RPMI8226 (cell line): ENCODE measurements at places on chromosomes 4 and X.

GRCh38 chr4:7650606-7651385, 216.1 kb upstream of the PSAPL1 start:
- DNase-seq, result peak; percentile 12

DNA sequence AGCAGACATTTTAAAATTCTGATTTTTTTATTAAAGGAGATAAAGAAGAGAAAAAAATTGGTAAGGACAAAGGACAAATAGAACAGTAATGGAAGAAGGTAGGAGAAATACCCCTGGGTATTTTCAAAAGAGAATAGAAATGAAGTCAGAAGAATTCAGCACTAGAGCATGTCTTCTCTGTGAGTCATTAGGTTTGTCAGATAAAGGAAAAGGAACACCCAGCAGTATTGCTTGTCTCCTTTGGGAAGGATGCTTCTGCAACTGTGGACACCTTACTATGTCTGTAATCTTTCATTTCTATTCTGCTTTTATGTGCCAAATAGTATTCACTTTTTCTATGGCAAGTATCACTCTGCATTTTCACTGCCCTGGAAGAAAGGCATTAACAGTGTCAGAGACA, 24.0 kb upstream of the PCDH7 start:
- no peak for DNase-seq

GRCh38 chr4:166065324-166065723, 192.3 kb downstream of the TLL1 start:
- no peak for DNase-seq

GRCh38 chr4:150278206-150278605, 200.0 kb downstream of the DCLK2 start:
- DNase-seq, result no peak

- DNase-seq, result peak; percentile 49
Observed at GRCh38 chr4:60201052-60201673, 999.0 kb upstream of the ADGRL3 start.

GRCh38 chrX:46695491-46695890, 63.4 kb downstream of the SLC9A7 start:
- DNase-seq, result no peak

DNA sequence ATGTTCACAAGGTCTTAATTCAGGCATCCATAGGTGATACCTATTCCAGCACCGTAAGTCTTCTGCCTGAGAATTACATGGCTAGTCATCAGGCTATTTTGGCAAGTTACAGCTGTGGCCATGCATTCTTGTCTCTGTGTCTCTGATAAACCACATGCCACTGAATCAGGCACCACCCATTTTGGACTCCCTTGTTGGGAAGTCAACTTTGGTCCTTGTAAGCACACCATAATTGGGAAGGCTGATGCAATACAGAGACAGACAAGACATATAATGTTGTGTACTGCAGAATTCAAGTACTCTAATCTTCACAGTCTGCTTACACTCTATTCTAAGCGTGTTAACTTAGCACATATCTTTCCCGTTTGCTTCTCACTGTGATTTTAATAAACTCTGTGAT, 483.7 kb upstream of the FTHL17 start:
- no peak for DNase-seq

DNA sequence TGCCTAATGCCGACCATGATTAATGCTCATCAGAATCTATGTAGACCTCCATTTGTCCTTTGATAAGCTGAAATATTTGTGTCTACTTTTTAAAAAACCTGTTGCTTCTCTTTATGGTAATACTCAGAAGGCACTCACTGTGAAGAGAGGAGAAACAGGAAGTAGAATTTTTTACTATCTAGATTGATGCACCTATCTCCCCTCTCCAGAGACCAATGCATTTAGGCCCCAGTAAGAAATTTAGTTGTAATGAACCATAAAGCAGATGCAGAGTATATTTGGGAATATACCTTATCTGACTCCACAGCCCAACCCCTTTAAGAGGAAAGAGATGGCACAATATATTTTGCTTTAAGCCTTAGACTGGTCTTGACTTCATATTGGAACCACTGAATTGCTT, 11.1 kb downstream of the TBL1X start:
- DNase-seq, result no peak

- no peak for DNase-seq
Observed at GRCh38 chr4:87601361-87601760, 7.0 kb upstream of the DSPP start.

DNA sequence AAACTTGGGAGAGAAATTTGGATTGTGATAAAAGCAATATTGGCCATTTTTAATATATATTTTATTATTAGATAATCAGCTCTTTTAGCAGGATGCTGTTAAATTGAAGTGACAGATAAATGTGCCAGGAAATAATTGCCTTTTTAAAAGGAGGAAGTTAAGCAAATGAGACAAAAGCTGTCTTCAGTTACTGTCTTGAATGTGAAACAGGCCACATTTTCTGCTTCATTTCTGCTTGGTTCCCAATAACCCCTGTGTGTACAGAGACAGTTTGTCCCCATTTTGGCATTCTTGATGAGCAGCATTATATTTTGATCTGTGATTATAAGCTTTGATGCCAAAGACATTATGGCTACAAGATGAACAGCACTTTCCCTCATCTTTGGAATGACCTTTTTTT, 953 bp downstream of the EPGN start:
- DNase-seq, result no peak

DNA sequence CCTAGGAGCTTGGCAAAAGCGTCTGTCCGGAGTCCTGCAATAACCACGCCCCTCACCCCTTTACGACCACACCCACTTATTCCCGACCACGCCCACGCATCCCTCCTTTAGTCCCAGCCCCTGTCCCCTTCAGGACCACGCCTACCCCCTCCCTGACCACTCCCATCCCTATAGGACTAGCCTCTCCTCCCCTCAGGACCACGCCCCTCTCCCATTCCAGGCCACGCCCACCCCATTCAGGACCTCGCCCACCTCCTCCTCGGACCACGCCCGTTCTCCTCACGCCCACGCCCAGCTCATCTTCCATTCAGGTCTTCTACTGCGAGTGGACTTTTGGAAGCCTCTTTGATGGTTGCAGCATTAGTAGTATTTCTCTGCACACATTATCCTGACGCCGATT, 131.2 kb upstream of the STX18 start:
- DNase-seq, result no peak

GRCh38 chrX:18076434-18076833, 144.3 kb downstream of the BEND2 start:
- DNase-seq, result no peak

DNA sequence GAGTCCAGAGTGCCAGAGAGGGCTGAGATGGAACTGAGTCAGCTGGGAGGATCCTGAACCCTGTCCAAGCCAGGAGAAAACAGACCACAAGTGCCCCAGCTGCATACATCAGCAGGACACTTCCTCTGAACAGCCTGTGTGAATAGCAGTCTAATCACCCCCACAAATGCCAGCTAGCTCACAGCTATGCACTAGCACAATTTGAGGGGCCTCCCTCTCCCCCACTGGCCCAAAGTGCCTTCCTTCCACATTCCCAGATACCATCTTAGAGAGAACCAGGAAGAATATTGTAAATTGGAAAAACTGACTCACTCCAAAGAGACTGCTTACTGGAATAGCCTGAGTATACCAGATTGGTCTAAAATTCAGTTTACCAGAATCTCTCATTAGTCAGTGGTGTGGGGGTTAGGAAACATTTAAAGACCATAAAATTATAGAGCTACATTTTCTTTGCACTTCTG, 292.6 kb upstream of the KLF3 start:
- no peak for DNase-seq

DNA sequence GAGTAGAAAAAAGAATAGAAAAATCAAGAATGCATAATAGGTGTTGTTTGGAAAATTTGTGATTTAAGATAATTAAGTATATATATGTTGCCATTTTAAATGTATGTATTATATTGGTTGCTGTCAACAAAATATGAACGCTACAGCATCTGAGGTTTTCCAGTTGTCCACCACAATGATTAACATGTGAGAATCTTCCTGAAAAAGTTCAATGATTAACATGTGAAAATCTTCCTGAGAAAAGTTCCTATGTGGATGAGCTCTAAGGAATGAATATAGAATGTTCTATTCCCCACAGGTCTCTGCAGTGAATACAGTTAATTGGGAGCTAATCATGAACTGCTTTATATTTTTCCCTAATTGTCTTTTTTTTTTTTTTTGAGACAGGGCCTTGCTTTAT, 214.7 kb downstream of the CBR4 start:
- no peak for DNase-seq

GRCh38 chrX:10199212-10199611, 42.4 kb downstream of the CLCN4 start:
- peak; percentile 23 for DNase-seq

DNA sequence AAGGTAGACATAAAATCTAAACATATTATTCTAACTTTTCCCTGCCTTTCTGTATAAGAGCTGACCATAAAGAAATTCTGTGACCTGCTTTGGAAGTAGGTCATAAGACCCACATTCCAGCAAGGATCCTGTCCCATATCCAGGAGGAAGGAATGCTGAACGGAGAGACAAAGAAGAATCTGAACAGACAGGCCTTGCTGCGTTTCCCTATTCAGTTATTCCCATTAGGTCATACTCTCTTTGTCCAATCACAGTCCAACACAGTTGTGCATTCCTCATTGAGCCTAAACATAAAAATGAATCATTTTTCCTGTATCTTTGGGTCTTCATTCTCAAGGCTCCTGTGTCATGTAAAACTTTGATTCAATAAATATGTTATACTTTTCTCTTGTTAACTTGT, 287.6 kb upstream of the TAPT1 start:
- no peak for DNase-seq

DNA sequence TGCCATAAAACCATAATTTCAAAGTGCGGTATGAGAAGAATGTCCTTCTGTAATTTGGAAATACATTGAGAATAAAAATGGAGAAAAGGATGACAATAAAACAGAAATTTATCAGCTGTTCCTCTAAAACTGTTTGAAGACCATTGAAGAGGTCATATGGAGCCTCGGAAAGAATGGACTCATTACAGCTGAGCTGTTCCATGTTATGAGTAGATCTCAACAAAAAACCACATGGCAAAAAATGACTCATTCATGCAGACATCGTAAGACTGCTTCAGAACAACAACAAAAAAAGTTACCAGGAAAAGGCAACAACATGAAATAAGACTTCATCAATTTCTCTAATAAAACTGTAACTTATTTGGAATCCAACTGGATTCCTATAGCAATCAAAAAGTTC, 39.7 kb downstream of the AKAP4 start:
- no peak for DNase-seq

DNA sequence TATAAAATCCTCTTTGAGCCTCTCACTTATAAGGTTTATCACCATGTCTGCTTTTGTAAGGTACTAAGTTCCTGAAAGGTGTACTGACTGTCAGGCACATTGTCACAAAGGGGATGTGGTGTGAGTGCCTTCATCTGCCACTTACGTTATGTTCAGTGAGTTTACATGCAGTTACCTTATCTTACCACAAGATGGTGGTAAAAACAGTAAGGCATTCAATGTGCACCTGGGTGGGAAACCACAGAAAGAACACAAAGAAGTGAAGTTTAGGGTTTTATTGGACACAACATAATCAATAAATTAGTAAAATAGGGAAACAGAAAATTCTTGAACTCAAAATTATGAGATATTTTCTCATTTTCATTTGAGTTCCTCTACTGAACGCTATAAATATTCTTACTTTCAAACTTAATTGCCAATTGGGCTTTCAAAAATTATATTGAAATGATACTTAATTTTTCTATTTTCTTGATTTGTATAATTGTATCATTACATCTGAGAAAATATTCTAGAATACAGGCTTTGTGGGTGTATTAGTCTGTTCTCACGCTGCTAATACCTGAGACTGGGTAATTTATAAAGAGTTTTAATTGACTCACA, 650.8 kb downstream of the PCDH7 start:
- peak; percentile 42 for DNase-seq

DNA sequence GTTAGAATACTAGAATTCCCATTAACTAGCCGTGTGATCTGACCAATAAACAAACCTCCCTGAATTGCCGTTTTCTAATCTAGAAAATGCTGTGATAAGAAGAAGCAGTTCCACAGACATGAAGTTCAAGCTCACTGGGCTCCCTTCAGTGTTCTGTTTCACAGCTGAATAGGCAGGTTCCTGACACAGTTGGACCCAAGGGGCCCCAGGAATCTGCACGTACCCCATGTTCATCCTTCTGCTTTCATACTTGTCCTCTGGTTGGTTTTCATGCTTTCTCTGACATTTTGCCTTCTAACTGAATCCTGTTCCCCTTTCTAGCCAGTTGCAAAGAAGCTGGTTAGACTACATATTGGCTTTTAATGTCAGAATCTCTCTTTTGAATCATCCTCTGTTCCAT, 374.1 kb upstream of the MAD2L1 start:
- DNase-seq, result no peak

GRCh38 chr4:6986781-6987587, 56.2 kb upstream of the TADA2B start:
- DNase-seq, result peak; percentile 93

DNA sequence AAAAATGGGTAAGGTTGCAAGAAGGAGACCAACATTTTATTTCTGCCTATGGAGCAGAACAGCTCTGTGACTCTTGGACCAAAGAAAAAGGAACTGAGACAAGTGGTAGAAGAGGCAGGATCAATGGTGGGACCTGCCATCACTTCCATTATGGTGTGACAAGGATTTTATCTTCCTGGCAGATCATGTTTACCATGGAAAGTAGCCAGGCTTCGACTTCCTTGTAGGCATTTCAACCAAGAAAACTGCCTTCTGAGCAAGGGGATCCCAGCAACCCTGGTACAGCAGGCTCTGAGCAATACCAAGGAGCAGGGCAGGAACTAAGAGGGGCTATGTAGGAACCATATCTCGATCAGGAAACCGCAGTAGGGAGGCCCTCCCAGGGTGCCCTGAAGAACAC, 317.4 kb downstream of the IQCM start:
- no peak for DNase-seq

- no peak for DNase-seq
Observed at GRCh38 chr4:130306566-130306965, 1210.6 kb downstream of the C4orf33 start.
